ENCODE measurements at places on chromosomes 16 and 17.

DNA sequence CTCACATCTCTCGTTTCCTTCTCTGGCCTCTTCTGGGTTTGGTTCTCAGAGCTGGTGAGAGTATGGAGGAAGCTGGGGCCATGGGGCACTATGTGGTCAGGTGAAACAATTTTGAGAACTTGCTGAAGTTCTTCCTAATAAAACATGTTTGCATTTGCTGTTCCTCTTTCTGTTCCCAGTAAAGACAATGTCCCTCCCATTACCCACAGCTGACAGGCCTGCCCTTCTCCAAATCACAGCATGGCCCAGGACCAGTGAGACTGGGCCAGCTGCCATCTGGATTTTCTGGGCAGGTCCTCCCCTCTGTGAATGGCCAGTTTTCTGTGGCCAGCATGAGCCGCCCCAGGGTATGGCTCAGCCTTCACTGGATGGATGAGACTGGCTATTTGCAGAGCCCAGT lies at the start of gene CD300H:
CD300H (minus strand) TSS at position 113 of the 400 bp plus-strand sequence.
- DNase-seq = no peak

- DNase-seq = no peak
Observed at GRCh38 chr17:81483085-81483861, 29.3 kb downstream of the ACTG1 start.

- no peak for DNase-seq
Observed at GRCh38 chr16:4763791-4764190, 3.2 kb downstream of the ZNF500 start.

DNA sequence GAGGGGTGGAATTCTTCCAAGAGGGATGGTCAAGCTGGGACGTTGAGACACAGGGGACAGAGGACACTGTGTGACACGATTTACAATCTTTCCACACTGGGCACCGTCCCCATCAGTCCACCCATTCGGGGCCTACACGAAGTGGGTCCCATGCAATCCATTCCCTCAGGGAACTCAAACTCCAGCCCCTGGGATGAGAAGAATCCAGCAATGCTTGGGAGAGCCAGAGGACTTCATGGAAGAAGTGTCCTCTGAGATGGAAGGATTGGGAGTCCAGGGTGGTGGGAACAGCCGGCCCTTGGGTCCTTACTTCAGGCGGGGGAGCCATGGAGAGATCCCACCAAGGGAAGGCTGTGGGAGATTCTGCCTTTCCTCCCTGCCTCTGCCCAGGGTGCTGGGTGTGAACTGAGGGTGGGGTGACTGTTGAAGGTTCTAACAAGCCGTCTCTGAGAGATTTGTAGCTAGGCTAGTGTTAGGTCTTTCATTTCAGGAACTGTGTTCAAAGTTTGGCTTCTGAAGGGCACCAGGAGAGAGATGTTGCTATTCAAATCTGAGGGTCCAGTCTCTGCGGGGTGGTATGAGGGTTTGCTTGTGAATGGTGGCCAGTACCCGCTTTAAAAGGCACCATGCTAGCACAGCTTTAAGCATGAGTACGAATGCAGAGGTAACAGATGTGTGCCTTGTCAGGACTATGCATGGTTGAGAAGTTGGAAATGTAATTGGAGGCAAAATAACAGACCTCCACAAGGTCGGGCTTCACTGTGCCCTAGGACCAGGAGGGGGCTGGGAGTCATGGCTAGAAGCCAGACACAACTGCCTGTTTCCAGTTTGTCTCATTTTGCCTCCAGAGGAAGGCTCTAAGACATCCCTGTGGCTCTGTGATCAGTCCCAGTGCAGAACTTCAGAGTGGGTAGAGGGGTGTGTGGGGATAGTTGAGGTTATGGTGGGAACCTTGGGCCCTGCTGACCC lies 1.9 kb downstream of the ATP1B2 start:
- DNase-seq = no peak

DNA sequence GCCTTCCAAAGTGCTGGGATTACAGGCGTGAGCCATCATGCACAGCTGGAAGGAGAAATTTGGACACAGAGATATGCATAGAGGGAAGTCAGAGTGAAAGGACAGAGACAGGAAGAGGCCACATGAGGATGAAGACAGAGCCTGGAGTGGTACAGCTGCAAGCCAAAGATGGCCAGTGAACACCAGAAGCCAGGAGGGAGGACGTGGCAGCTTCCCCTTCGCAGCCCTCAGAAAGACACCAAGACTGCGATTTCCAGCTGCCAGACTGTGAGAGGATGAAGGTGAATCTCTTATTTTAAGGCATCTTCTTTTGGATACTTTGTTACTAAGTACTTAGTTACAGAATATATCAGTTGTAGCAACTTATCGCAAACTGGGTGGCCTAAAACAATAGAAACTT lies 60.5 kb upstream of the PLCG2 start:
- no peak for DNase-seq

DNA sequence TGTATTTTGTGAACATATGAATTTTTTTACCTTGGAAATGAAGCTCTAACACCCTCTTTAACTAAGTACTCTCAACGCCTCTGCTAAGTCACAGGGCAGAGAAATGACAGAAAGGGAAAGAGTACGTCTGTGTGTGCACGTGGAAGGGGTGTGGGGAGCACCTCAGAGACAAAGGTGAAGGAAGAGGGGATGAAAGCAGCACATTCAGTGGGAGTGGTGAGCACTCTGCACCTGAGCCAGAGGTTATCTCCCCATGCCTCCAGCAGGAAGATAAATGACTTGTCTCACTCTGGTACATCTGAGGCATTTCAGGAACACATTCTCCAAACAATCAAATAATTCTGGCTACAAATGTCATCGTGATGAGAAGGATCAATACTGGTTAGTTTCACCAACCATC lies 15.0 kb downstream of the GNA13 start:
- DNase-seq = no peak

DNA sequence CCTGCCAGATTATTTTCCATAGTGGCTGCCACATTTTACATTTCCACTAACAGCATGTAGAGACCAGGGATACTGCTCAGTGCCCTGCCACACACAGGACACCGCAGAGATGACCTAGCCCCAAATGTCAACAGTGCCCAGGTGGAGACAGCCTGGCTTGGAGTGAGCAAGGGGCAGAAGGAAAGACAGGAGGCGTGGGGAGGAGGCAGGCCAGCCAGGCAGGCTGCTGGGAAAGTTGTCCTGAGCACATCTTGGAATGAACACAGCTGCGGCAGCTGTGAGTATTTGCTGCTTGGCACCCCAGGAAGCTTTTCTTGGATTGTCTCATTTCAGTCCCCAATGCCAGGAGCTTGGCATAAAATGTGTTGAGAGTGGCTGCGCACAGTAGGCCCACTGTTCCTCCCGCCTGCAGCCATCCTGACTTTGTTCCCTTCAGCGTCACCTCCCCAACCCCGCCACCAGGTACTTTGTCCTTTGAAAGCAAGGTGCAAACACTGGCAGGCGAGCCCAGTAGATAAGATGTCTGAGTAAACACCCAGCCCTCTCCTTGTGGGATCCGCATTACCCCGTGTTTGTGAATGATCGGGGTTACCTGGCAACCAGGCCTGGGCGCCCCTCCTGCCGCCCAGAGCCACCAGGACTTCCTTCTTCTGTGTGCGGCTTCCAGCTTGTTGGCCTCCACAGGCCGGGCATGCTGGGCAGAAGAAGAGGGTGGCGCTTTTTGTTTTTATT lies 114.0 kb downstream of the CMIP start:
- no peak for DNase-seq

Data from activated CD8-positive, alpha-beta memory T cell treated with anti-CD3 and anti-CD28 coated beads for 48 hours (primary cell).